ENCODE measurements at places on chromosomes 16 and 17.

- DNase-seq, result no peak
These were observed 40.8 kb downstream of the SCNN1G start for GRCh38 chr16:23223368-23223767.

- DNase-seq, result no peak
These were observed 4.6 kb downstream of the MMP25 start for GRCh38 chr16:3051009-3051408.

GRCh38 chr16:74896389-74897370 is 88.2 kb downstream of the WDR59 start:
- no peak for DNase-seq

GRCh38 chr16:23436951-23437350 is 16.0 kb downstream of the COG7 start:
- no peak for DNase-seq

GRCh38 chr17:26765860-26766709 is 527.8 kb upstream of the WSB1 start:
- DNase-seq, result no peak

DNA sequence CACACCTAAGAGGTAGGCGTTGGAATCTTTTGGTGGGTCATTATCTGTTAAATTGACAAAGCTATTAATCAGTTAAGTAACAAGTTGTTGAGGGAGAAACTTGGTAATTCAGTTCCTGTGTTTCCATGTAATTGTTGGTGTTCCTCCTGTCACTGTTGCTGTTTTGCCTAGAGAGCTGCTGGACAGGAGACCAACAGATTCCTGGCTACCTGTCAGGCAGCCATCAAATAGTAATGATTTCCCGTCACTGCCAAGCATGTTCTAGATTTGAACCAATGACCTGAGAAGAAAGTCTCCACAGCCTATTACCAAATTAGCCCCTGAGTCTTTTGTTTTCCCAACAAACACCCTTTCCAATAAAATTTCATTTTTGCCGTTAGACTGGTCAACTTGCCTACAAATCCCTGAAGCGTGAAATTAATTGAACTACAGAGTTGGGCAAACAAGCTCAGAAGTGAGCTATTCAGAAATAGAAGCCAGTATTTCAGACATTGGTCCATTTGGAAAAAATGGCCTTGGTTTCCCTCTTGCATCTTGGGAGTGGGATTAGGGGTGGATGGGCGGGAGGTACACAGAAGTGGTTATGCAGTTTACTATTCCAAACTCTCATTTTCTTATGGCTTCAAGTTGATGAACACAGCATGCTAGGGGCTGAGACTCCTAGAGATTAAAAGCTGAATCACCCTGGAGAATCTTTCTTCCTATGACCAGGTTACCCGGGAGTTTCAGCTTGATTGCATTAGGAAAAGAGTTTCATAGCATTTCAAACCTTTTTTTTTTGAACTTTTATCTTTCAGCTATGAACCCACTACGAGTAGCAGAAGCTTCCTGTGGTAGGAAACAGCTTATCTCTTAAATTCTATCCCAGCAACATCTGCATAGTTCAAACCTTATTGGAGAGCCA is 262.8 kb upstream of the MAF start:
- no peak for DNase-seq
